ENCODE measurements at places on chromosomes 4 and X.

DNA sequence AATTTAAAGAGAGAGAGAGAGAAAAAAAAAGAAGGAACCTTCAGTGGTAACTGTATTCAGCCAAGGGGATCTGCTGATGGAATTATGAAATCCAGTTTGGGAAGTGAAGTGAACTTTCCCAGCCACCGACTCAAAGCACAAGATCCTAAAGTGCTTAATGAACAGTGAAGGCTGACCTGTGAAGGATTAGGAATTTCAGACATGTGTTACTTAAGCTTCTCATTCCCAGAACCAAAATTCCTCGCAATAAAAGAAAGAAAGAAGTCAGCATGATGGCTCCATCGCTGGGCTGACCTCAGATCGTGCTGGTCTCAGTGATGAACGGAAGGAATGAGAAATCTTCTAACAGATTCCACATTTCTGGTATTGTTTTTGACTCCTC lies 135.2 kb downstream of the ARSF start:
- DNase-seq: no peak

- DNase-seq: no peak
Measured at GRCh38 chrX:2183193-2183725, 317.5 kb downstream of the DHRSX start.

DNA sequence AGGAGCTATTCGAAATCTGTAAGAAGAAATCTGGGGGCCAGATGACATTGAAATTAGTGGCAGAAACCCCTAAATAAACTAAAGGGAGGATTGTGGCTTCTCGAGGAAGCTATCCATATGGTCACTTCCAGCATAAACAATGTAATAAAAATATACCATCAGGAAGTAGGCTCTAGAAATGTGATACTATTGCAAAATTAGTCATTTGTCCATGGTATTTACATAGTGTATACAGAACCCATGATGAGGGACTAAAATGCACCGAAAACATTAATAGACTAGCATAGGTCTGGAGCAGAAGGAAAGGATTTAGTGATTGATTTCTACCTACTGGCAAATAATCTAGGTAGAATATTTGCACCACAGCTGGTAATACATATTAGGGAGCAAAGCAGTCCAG lies 1344.0 kb downstream of the FSTL5 start:
- DNase-seq: no peak

DNA sequence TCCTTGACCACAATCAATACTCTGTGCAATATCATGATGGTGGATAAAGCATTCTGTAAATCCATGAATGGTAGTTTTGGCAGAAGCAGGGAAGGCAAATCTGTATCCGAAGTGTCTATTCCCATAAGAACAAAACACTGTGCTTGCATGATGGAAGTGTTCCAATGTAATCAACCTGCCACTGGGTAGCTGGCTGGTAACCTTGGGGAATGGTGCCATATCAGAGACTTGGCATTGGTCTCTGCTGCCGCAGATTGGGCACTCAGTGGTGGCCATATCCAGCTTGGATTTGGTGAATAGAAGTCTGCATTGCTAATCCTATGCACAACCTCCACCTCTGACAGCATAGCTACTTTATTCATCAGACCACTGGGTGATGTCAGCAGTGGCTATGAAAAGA lies 114.3 kb upstream of the EMCN start:
- no peak for DNase-seq

DNA sequence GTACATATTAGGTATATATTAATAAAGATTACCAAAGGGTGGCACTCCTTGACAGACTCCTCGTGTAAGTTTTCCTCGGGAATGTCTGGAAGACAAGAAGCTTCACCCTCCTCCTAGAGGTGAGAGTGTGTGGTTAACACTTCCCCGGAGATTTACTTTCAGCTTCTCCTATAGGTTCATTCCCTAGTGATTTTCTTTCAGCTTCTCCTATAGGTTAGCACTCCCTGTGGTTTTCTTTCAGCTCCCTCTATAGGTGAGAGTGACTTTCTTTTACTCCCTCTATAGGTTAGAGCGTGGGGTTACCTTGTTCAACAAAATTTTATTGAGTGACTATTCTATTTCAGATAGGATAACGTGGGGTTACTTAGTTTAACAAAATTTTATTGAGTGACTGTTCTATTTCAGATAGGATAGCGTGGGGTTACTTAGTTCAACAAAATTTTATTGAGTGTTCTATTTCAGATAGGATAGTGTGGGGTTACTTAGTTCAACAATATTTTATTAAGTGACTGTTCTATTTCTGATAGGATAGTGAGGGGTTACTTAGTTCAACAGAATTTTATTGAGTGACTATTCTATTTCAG lies 106.0 kb upstream of the PLAC1 start:
- no peak for DNase-seq

DNA sequence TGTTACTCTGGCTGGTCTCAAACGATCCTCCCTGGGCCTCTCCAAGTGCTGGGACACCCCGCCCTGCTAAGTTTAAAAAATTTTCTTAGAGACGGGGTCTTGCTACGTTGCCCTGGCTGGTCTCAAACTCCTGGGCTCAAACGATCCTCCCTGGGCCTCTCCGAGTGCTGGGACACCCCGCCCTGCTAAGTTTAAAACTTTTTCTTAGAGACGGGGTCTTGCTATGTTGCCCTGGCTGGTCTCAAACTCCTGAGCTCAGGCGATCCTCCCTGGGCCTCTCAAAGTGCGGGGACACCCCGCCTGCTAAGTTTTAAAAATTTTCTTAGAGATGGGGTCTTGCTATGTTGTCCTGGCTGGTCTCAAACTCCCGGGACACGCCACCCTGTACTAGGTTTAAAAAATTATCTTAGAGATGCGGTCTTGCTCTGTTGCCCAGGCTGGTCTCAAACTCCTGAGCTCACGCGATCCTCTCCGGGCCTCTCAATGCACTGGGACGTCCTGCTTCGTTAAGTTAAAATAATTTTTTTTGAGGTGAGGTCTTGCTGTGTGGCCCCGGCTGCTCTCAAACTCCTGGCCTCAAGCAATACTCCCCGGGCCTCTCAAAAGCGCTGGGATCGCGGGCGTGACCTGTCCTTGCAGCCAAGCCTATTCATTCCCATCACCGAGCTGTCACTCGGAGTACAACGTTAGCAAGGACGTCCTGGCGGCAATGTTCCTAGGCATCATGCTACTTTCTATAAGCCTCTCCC lies 1.1 kb downstream of the SLC25A6 start:
- no peak for DNase-seq

DNA sequence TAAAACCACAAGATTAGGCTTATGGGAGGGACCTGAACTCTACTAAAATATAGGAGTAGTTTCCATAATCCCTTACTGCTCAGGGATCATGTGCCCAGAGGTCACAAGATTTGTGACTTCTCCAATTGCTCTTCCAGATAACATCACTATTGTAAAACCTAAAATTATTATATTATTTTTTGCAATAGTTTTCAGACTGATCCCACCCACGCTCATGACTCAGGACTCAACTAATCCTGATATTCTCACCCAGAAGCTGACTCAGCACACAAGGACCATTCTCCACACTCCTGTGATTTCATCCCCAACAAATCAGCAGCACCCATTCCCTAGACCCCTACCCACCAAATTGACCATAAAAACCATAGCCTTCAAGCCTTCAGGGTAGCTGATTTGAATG lies 24.0 kb upstream of the RPL34 start:
- DNase-seq: peak; percentile 63

DNA sequence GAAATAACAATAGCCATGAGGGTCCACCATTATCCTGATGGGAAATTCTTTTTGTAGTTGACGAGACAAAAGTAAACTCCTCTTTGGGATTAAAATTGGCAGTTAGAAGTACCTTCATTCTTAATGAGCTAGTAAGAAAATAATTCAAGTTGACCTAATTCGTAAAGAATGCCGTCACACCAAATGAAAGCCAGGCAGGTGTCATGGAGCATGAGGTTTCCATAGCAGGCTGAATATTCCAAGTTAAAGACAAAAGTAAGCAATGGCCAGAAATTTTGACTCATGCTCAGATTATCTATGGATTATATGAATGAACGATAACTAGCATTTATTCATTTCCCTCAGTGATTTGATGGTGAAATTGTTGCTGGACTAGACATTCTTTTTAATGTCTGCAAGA lies 192.2 kb upstream of the FAT1 start:
- no peak for DNase-seq

DNA sequence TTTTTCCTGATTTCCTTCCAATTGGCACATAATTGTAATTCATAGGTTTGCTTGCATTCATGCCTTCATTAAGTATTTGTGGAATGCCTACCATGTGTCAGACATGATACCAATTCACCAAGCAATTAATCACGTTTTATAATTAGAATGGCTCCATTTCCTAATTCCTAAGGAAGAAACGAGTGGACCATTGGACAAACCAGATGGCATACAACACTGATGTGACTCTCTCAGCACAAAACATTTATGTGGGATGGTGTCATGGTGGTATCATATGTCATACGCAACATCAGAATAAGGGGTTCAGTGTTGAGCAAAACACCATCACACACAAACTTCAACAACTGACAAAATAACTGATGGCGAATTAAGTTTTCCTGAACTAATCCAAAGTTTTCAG lies 502.8 kb downstream of the DMD start:
- no peak for DNase-seq

GRCh38 chr4:85741921-85742591 lies 267.1 kb downstream of the ARHGAP24 start:
- peak; percentile 89 for DNase-seq

DNA sequence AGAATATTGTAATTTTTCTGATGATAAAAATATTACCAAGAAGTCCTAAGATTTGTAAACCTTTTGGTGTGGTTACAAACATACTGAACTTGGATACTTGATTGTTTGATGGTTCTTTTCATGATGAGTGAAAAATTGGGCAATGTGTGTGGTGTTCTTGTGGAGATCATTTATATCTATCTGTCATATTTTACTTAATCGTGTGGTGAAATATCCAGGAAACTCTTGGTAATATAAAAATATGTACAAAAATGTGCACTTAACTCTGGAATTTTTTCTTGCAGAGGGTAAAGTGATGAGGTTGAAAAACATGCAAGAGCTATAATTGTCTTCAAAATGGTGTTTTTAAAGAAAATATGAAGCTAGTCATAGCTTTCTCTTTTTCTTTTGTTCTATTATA lies 2.8 kb downstream of the DCUN1D4 start:
- DNase-seq: no peak

DNA sequence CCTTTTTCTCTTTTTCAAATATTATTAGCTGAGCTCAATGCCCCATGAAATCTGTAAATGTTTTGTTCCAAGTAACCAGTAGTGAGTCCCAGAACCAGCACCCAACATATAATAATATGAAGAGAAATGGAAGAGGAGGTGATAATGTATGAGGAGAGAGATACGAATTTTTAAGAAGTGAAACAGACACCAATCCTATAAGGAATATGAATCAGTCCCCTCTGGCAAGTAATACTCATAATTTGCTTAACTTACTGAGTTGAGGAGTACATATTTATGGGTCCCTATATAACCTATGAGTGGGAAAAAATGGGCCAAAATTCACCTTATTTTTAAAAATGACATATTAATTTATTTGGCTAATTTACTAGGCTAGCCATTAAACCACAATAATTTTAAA lies 8.4 kb upstream of the CBR4 start:
- no peak for DNase-seq

- DNase-seq: no peak
Measured at GRCh38 chr4:88398381-88398780, 19.7 kb downstream of the HERC6 start.

GRCh38 chr4:128388352-128388630 lies 100.7 kb upstream of the PGRMC2 start:
- no peak for DNase-seq

GRCh38 chrX:39438603-39439602 lies 637.6 kb downstream of the MID1IP1 start:
- DNase-seq: no peak

- no peak for DNase-seq
Measured at GRCh38 chr4:188428935-188429334, 289.7 kb downstream of the TRIML1 start.

DNA sequence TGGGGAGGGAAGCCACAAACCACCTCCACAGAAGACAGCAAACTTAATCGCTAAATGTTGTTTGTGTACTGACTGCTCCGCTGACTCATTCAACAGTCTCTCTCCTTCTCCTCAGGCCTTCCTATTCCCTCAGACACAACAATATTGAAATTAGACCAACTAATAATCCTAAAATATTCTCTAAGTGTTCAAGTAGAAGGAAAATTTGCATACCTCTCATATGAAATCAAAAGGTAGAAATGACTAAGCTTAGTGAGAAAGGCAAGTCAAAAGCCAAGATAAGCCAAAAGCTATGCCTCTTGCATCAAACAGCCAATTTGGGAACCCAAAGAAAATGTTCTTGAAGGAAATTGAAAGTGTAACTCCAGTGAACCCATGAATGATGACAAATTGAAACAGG lies 75.7 kb upstream of the ARHGAP24 start:
- no peak for DNase-seq

GRCh38 chr4:20367446-20367845 lies 115.7 kb downstream of the SLIT2 start:
- DNase-seq: no peak

Data from head of caudate nucleus (tissue), 42 donors.